Fibroblast of the conjunctiva (primary cell): ENCODE measurements at places on chromosomes 3 and 15.
A peak's percentile ranks its signal among the peaks of the same experiment; 100 is the strongest.

GRCh38 chr3:43038010-43038409, 58.9 kb downstream of the GASK1A start:
- no peak for DNase-seq

- DNase-seq: no peak
Measured at GRCh38 chr3:71406972-71407810, 176.3 kb downstream of the FOXP1 start.

DNA sequence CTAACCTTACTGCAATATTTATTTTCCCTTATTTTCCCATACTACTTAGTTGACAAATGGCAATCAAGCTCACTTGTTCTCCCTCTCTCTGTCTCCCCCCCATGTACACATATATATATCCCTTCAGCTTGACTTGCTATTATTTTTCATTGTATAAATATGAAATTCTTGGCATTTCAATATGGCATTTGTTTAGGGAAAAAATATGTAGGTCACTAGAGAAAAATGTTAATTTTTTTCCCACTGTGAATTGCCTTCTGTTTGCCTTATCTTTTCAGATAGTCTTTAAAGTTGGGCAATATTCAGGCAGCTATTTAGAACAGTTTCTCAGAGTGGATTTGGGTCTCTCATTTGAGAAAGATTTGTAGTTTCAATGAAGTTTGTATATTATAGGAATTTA, 62.8 kb upstream of the UTS2B start:
- DNase-seq: no peak

DNA sequence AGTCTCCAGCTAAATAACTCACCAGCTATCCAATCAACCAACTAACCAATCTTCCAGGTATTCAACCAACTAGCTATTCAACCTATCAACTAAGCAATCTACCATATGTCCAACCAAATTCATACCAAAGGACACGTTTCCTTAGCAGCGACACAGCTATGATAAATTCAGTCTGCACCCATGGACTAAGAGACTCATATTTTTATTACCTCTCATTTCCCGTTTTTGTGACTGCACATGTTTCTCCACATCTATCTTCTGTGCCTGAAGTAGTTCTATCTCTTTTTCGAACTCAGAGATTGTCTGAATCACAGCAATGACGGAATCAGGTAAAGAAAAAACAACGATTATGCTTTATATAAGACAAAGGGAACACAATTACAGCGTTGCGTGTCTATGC, 34.0 kb upstream of the GNB5 start:
- no peak for DNase-seq

GRCh38 chr3:37445163-37445562, 270.8 kb upstream of the LRRFIP2 start:
- DNase-seq: no peak

DNA sequence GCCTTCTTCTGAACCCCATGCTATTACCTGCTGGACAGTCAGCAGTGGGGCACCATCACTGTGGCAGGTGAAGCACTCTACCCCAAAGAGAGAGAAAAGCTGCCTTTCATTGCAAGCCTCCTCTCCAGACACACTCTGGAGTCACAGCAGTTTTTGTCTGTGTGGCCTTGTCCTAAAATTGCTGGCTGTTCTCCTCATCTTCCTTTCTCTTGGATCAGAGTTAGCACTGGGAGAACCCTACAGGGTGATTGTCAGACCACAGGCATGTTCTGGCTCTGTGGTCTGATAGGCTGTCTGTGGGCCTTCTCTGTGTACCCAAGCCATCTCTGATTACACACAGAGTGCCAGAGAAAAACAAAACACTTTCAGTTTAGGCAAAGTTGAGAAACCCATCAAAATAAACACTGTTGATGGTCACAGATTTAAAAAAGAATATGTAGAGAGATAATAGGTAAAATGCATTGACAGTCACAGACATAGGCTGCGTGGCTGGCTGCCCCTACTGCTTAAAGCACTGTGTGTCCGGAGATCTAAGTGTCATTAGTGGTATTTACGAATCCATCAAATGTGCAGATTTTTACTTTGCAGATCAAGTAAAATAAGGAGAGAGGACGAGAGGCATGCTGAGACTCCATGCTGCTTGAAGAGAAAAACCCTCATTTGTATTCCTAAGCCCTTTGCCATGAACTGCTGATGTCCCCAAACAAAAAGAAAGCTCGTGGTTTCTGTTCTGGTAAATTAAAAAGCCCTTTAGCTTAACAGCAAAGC, 689.9 kb downstream of the TUSC7 start:
- peak; percentile 6 for DNase-seq

- DNase-seq: no peak
Measured at GRCh38 chr15:75112278-75112847, 89.0 kb downstream of the PPCDC start.

- DNase-seq: no peak
Measured at GRCh38 chr3:5160940-5161858, 26.3 kb upstream of the EDEM1 start.

GRCh38 chr3:128521715-128522114, 28.7 kb upstream of the GATA2 start:
- DNase-seq: no peak

GRCh38 chr3:171189394-171190080, 163.0 kb upstream of the SLC2A2 start:
- DNase-seq: no peak
